ENCODE measurements at places on chromosomes 13 and 19.
A peak's percentile ranks its signal among the peaks of the same experiment; 100 is the strongest.

- DNase-seq = peak; percentile 92
Measured at GRCh38 chr19:53977991-53978731, 13.3 kb upstream of the CACNG6 start.

GRCh38 chr19:17944301-17944700 is 11.5 kb downstream of the CCDC124 start:
- peak; percentile 93 for DNase-seq

- no peak for DNase-seq
Measured at GRCh38 chr19:30212574-30212973, 159.6 kb upstream of the ZNF536 start.

- no peak for DNase-seq
Measured at GRCh38 chr19:51525651-51526050, 5.8 kb downstream of the SIGLEC6 start.

DNA sequence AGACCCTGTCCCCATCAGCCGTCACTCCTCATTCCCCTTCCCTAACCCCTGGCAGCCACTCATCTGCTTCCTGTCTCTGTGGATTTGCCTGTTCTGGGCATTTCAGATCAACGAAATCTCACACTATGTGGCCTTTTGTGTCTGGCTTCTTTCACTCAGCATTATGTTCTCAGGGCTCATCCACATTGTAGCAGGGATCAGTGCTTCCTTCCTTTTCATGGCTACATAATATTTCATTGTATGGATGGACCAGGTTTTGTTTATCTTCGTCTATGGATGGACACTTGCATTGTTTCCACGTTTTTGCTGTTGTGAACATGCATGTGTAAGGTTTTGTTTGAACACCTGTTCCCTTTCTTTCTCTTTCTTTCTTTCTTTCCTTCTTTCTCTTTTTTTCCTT is 41.3 kb downstream of the NWD1 start:
- no peak for DNase-seq

DNA sequence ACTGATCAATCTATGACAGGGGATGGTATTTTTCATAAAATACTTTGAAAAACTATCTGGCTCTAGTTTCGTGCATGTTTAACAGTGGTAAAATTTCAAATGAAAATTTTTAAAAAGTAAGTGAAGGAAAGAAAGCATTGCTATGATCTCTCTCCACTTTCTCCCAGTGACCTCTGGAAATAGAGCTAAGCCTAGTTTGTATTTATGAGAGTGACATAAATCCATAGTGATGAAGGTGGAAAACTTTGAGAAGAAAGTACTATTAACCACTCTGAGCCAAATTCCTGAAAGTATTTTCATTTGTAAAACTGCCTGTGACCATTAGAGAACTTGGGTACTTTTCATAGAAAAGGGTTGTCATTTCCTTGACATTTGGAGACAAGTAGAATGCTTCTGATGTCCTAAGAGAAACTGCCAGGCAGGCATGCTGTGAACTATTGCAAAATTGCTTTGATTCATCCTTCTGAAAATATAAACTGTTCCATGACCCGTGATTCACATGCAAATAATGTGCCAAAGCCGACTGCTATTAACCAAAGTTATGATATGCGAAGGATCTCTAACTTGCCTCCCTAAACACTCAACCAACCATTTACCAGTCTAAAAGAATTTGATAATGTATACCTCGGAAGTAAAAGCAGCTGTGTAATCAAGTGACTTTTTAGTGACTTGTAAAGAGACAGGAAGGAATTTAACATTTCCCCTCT is 133.2 kb downstream of the VWA8 start:
- peak; percentile 95 for DNase-seq

DNA sequence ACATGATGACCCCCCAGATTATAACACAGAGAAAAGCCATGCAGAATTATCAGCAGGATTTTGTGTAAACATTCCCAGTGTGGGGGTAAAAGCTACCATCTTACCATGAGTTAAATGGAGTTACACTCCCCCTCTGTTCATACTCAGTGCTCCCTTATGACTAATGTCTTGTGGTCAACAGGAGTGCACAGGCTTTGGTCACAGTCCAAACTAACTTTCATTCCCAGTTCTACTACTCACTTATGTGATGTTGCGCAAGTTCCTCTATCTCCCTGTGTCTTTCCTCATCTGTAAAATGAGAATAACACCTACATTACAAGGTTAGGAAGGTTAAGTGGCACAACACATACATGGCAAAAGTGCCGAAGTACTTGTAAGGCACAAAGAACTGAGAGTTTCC is 277.9 kb downstream of the RBM26 start:
- DNase-seq = peak; percentile 58

DNA sequence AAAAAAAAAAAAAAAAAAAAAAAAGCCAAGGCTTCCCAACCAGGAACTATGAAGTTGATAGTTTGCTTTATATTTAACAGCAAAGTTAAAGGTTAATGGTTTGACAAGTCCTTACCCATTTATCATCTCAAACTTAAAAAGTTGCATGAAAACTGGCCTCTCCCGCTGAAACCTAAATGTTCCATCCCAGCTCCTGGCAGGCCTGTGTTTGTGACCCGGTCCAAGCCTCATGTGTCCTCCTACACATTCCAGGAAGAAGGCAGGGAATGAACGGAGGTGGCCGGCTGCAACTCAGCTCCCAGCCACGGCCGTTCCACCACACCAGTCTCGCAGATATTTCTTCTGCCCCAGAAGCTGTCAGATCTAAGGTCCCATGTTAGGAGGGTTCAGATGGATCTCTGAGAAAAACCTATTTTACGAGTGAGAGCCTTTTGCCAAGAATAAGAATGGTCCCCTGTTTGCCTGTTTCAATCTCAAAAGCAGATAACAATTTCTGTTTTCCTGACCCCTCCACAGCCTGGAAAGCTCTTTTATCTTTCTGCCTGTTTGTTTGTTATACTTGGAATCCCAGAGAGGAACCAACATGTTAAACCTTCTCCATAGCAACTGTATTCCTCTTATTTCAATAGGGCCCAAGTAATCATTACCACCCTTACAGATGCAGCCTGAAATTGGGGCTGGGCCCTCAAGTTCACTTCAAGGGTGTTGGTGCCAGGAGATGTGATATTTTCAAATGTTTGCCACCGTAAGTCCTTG is 56.5 kb downstream of the KCTD12 start:
- peak; percentile 29 for DNase-seq

- DNase-seq = no peak
Measured at GRCh38 chr13:32501064-32501463, 37.5 kb downstream of the N4BP2L2 start.

- DNase-seq = no peak
Measured at GRCh38 chr13:72050251-72050650, 183.2 kb upstream of the DACH1 start.

GRCh38 chr13:102182170-102182569 is 219.7 kb downstream of the FGF14 start:
- no peak for DNase-seq

DNA sequence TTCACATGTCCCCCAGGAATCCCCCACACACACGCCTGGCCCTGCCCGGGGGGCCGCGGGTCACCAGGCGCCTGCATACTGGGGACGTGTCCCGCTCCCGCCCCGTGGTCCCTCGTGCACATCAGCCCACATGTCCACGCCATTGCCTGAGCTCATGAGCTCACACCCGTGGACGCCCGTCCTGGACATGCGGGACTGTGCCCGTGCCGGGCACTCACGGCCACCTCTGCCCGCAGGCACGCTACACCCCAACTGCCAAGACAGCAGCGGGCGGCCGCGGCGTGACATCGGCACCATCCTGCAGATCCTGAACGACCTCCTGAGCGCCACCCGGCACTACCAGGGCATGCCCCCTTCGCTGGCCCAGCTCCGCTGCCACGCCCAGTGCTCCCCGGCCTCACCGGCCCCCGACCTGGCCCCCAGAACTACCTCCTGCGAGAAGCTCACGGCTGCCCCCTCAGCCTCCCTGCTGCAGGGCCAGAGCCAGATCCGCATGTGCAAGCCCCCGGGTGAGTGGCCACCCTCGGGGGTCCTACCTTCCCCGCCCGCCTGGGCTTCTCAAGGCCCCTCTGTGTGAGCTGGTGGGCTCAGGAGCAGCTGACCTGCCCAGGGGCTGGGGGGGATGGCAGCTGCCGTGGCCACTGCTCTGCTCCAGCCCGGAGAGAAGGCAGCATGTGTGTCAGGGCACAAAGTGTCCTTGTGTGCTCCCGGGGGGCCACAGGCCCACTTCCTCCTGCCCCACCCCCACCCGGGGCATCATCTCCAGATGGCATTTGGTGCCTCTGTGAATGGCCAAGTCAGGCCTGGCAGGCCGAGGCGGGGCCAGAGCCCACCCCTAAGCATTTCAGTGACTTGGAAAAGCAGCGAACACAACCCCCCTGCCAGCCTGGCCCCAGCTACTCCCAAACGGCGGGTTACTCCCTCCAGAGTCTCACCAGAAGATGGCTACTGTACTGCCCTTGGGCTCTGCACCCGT is 7.1 kb downstream of the MIDN start:
- DNase-seq = peak; percentile 31

GRCh38 chr19:33728141-33728540 is 68.5 kb upstream of the KCTD15 start:
- DNase-seq = no peak

DNA sequence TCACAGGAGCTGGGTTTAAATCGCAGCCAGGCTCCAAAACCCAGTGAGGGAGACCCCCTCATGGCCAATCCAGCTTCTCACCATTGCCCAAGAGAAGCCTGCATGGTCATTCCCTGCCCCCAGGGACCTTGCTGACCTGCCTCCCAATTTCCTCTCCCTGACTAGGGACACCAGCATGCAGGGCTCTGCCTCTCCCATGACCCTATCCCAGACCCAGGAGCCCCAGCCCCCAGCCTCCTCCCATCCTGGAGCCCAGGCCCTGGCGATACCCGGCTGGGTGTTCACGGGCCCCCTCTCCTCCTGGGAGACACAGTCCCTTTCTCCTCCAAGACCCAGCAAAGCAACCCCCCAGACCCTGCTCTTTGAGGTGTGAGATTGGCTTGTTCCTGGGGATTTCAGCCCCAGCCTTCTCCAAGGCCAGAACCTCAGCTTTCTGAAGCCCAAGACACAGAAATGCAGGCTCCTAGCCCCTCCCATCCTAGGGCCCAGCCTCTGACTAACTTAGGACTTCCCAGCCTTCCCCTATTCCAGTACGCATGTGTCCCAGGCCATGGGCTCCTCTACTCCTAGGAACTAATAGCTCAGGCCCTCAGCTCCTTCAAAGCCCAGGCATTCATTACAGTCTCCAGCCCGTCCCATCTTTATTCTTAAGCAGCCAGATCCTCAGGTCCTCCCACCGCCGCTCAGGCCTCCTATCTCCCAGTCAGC is 1.1 kb downstream of the GYS1 start:
- DNase-seq = peak; percentile 92

GRCh38 chr19:47324502-47324901 is 7.5 kb upstream of the C5AR2 start:
- DNase-seq = no peak

- DNase-seq = no peak
Measured at GRCh38 chr13:101447852-101448251, 4.6 kb upstream of the ITGBL1 start.

GRCh38 chr19:55158423-55158822 is 891 bp upstream of the TNNI3 start:
- no peak for DNase-seq

- no peak for DNase-seq
Measured at GRCh38 chr13:113065406-113066141, 40.0 kb upstream of the F7 start.
